Activated naive CD4-positive, alpha-beta T cell treated with anti-CD3 and anti-CD28 coated beads, Interleukin-2, amount 50 U/mL, for 16 hours (primary cell): ENCODE measurements at places on chromosomes 3 and 15.

DNA sequence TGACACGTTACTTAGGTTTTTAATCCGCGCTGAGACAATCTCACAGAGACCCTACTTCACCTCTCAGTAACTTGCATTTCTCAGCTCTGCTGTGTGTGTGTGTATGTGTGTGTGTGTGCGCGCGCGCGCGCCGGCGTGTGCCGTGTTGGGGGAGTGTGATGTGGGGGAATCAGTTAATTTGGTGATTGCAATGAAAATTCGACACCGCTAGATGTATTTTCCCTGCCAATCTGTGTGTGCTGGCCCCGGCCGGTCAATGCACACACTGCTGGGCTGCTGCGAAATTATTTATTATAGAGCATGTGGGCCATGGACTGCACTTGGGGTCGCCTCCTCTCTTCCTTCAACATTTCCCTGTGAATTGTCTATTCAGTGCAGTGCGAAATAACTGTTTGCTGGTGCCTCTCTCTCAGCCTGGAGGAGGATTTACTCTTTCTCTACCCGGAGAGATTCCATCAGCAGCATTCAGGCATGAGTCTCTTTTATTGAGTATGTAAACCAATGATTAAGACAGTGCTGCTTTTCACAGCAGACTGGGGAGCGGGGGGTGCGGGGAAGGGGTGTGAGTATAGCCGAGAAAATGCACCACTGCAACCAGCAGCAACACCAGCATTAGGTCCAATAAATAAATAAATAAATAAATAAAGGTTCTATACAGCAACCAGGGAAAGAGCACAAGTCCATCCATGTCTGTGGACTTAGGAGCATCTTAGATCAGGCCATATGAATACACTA, 2.9 kb downstream of the CADM2 start:
- DNase-seq, result no peak

- no peak for DNase-seq
Measured at GRCh38 chr3:50294492-50295403, 2.5 kb upstream of the IFRD2 start.

DNA sequence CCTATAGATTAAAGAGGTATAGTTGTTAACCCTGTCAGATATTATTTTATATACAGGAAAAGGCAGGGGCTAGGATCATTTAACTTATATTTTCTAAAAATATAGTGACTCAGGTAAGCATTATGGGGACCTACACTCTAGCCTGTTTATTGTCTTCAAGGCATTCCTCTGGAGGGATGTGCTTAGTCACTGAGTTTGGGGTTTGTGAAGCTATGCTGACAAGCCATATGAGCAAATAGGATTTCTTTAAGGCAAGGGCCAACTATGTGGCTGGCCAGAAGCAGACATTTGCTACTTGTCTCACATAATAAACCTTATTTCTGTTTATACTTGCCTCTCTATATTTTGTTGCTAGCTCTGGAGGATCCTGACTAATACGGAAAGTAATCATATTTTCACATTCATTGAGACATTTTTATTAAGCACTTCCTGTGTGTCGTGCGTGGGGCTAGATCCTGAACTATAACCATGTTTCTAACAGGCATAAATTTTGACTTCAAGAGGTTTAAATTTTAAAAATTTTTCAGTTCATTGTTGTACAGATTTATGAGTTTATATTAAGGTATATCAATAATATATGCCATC, 153.4 kb downstream of the OTOL1 start:
- DNase-seq, result no peak

DNA sequence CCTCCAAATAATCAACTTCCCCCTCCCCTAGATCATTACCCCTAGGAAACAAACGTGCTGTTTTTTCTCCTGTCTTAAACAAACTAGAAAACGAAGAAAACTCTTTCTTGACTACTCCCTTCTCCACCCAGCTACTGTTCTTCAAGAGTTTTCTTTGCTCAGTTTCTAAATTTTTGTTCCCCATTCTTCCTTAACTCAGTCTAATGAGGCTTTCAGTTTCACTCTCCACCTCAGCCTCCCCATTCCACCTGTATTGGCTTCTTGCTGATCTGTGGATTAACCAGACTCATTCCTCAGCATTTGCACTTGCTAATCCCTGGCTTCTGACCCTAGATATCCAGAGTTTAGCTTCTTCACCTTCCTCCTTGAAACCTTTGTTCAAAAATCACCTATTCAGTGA, 26.8 kb downstream of the SERPINI1 start:
- DNase-seq, result no peak

- DNase-seq, result no peak
Measured at GRCh38 chr3:182760576-182761164, 32.6 kb upstream of the ATP11B start.

GRCh38 chr3:58116985-58117384, 93.8 kb downstream of the DNASE1L3 start:
- DNase-seq, result no peak
